ENCODE measurements at places on chromosomes 16 and 17.

DNA sequence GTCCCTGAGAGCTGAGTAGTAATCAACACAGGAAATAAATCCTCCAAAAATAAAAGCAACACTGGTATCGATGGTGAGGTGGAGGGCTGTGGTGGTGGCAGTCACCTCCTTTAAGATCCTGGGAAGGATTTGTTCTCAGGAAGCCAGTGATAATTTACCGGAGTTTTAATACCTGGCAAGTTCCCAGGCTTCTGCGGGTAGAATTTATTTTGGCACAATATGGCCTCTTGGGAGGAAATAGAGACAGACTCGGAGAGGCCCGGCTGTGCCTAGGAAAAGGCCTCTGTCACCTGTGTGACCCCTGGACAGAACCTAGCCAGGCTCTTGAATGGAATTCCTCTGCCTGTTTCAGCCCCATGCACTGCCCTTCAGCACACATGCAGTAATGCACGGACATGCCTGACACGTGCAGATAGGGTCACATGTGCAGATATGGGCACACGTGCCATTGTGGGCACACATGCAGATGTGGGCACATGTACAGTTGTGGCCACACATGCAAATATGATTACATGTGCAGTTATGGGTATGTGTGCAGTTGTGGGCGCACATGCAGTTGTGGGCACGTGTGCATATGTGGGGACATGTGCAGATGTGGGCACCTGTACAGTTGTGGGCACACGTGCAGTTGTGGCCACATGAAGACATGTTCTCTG, 33.5 kb downstream of the MGAT5B start:
- no peak for DNase-seq

DNA sequence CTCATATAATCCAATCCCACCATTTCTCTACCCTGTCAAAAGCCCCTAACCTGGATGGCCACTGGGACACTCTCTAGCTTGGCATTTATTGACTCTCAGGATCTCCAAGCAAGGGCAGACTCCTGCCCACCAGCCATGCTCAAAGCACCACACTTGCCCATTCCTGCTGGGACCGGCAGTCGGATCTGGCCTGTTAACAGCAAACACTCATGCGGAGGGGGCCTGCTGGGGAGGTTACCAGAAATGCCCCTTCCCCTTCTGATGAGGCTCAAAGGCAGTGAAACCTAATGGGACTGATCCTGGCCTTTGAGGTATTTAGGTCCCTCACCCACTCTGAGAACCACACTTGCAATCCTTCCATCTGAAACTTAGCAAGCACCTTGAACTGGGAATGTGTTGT, 6.5 kb upstream of the CCL1 start:
- no peak for DNase-seq

DNA sequence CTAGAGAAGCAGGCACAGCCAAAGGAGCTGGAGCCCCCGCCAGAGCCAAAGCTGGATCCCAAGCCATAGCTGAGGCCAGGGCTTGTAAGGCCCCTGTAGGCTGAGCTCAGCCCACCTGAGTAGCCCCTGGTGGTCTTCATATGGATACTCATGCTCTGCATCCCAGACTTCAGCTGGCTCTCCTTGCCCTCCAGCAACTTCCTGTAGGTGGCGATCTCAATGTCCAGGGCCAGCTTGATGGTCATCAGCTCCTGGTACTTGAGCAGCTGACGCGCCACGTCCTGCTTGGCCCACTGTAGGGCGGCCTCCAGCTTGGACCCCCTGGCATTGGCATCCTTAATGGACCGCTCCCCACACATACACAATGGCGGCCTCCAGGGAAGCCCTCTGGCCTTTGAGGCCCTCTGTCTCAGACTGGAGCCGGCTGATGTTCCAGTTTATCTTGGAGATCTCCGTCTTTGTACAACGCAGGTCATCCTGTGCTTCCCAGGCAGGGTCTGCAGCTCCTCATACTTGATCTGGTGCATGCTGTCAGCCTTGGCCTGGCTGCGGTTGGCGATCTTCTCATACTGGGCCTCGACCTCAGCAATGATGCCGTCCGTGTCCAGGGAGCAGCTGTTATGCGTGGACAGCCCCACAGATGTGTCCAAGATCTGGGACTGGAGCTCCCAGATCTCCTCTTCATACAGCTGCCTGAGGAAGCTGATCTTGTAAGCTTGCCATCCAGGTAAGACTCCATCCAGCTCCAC, 28.9 kb downstream of the IKZF3 start:
- no peak for DNase-seq

- DNase-seq: no peak
These were observed 11.5 kb downstream of the CENPN start for GRCh38 chr16:81018496-81018895.

DNA sequence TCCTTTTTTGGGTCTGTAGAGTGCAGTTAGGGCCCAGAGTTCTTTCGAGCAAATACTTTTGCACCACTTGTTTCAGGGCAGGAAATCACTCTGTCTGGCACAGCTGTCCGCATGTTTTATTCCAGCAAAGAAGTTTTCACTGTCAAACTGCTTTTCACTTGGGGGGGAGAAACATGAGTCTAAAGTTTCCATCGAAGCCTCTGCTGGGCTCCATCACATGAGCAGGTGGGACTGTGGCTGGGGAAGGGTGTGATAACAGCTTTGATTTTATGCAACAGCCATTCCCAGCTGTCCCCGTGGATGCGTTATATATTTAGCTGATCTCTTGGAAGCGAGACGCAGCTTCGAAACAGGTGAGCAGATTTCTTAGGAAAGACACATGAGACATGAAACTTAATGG, 288.6 kb downstream of the SNX29 start:
- no peak for DNase-seq

Data from right kidney (tissue), 9 donors.